Stimulated activated CD4-positive, alpha-beta T cell treated with anti-CD3 and anti-CD28 coated beads, Interleukin-12 subunit alpha, Interleukin-12 subunit beta, amount 100 ng/mL, for 24 hours (primary cell): ENCODE measurements at places on chromosomes 4 and X.

DNA sequence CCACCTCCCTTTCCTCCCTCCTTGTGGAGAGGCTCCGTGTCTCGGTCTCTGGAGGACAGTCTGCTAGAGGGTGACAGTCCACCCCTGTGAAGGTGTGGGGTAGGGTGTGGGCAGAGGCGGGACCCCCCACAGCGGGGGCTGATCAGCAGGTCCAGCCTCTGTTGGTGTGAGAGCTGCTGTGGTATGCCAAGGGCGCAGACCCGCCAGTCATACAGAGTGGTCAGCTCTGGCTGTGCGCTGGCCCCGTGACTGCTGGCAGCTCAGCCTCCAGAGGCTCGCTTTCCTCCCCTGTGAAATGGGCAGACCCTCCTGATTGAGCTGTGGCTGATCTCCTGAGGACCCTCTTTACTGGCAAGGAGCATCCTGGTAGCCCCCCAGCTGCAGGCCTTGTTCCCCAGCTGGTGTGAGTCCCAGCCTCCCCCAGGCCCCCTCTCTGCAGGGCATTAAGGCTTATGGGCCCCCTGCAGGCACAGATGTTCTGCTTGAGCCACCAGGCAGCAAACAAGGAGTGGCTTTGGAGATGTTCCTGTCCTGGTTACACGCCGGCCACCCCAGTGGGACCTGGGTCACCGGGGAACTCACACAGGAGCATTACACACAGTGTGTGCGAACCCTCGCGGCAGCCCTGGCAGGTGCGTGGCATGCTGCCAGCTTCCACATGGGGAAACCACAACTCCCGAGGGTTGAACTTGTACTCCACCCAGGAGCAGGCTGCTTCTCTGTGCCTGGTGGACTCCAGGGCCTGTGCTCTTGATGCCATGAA is 76.8 kb downstream of the PPP2R2C start:
- no peak for DNase-seq

GRCh38 chr4:114366368-114366767 is 232.2 kb upstream of the UGT8 start:
- DNase-seq = no peak

DNA sequence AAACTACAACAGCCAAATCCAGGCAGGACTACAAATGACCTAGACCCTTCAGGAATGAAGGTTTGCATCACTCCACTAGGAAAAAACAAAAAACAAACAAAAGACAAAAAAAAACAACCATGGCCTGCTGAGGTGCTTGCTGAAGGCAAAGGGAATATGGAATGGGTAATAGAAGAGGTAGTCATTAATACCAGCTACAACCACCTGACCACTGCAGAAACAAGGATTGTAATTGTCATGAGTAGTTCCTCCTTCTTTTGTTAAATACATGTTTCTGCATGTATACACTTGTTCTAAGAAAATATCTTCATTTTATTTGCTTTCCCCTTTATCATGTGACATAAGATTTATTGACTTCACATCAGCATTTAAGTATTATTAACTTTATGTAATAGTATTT is 409.8 kb upstream of the GRID2 start:
- no peak for DNase-seq

DNA sequence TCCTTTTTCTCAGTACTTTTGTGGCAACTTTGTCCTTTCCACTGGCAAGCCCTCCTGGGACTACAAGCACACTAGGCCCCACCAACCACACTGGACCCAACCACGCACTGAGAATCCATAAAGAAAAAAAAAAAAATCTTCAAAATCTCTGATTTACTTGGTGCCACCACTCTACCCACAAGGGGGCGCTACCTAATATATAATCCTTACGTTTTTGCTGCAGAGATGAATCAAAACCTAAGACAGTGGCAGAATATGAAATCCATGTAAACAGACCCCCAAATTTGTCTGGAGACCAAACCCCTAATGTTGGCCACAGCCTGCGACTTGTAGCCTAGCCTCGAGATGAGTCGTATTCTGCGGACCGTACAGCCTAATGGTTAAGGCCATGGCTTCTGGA is 63.5 kb upstream of the ARHGAP36 start:
- DNase-seq = no peak

DNA sequence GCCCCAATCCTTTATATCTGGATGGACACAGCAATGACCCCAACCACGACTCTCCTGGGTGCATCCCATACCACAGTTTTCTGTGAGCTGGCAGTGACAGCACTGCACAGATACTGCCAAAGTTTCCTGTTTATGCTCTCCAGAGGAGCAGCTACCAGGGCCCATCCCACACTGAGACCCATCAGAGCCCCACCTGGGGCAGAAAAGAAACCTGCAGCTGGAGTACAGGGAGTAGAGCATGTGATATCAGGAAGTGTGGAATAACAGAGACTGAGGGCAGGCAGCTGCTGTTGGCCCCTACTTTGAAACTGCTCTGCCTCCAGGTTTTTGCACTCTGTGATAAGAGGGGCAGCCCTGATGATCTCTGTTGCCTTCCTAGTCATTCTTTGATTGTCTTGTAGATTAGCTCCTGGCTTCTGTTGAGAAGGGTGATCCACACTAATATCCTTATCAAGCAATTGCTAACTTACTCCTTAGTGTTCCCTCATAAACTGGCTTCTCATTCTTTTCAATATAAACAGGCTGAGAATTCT is 526.3 kb upstream of the TECRL start:
- DNase-seq = no peak

- no peak for DNase-seq
Measured at GRCh38 chr4:147776716-147777115, 44.8 kb downstream of the ARHGAP10 start.

DNA sequence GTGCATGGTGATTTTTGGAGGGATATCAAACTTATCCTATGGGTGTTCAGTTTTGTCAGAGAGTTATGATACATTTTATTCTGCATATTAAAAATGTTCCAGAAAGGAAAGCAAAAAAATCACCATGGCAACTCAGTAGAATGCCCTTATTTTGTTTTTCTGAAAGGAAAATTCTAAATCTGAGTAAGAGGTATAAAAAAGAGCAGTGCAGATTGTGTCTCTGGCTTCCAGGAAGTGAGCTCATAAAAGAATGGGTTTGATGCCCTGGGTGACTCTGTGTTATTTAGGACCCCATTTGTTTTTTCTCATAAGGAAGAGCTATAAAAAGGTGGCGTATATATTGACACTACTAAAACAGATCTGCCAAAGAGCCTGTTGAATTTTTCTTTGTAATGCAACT is 128.8 kb downstream of the UCHL1 start:
- DNase-seq = no peak

DNA sequence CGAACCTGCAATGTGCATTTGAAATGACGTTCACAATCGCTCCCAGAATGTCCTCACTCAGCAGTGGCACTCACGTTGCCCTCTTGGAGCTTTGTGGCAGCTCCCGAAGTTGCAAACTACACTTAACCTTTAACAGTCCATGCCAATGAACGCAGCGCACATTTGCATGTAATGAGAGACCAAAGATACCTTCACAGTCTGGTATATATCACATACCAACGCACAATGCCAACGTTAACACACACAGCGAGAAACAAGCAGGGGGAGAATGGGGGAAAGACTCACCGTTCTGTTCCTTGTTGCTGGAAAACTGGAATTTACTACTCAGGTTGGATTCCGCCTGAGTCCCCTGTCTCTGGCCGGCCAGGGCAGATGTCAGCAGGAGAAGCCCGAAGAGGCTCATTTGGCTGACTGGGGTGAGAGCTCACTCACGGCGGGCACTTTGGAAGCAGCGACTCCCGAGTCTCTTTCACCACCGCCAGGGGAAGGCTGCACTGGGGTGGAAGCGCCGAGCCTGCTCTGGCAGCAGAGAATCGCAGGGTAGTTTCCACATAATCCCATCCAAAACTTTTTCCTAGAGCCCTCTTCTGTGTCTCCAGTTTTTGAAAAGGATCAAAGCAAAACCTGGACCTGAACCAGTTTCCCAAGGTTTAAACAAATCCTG is 966 bp downstream of the PDGFC start:
- DNase-seq = no peak

DNA sequence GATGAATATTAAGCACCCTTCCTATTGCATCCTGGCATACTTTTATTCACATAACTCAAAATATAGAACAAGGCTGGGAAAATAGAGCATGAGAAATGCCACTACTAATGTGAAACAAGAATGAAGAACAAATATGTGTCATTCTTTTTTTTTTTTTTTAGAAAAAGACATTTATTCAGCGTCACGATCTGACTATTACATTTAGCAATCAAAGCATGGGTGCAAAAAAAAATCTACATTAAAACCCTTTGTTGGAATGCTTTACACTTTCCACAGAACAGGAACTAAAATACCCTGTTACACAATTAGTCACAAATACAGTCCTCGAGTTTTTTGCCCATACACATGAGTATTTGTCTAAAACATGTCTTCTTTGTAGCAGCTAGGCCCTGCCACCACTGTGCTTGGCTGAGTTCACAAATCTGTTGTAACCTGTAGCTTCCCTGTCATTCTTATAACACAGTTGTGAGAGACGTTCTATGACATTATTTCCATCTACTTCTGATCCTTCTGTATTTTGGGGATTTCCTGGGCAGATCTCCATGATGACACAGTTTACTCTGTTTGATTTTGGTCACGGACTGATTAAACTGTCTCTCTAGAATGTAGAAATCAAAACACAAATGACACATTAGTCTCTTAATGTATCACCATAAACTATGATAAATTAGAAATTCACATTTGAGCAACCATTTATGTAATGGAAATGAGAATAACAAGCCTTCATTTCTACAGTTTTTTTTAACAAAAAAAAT is 9.4 kb upstream of the TET2 start:
- DNase-seq = no peak

- no peak for DNase-seq
Measured at GRCh38 chr4:8746523-8747466, 124.8 kb downstream of the HMX1 start.

- DNase-seq = no peak
Measured at GRCh38 chr4:58144721-58145120, 1034.5 kb upstream of the IGFBP7 start.

GRCh38 chrX:35442421-35442820 is 355.7 kb upstream of the MAGEB16 start:
- DNase-seq = no peak

DNA sequence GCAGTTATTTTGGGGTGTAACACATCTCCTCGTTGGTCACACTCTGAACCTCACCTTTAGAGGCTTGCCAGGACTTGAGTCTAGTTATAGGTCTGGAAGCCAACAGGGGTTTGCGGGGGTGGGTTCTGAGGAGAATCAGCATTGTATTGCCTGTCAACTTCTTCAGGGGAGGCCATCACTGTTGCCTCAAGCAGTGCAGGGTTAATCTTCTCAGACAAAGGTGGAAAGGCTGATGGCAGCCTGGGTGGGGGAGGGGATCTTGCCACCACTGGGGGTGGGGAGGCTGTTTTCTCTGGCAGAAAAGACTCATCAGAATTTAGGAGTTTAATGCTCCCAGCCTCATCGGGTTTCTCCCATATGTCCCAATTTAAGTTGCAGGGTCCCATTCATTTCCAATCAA is 387.8 kb downstream of the PRR32 start:
- DNase-seq = no peak

DNA sequence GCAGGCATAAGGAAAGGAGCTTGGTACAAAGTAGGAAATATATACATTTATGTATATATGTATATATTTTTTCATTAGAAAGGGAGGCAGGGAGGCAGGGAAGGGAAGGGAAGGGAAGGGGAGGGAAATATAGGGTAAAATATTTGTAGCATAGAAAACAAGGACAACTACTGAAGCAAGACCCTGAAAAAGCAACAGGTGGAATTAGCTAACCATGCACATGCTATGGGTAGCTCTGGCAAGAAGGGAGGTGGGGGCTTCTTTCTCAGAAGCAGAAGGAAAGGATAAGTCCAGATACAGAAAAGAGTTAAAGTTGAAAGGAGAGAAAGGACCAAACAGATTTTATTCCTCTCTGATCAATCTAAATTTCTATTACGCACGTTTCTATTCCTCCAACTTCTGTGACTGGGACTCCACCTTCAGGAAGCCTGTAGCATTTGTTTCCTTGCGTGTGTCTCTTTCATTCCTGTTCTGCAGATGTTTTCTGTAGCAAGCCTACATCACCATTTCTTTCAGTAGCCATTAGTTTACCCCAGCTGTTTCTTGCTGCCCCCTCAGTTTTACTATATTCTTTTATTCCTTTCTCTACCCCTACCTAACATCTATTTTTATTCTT is 82.9 kb downstream of the OR13H1 start:
- DNase-seq = no peak

DNA sequence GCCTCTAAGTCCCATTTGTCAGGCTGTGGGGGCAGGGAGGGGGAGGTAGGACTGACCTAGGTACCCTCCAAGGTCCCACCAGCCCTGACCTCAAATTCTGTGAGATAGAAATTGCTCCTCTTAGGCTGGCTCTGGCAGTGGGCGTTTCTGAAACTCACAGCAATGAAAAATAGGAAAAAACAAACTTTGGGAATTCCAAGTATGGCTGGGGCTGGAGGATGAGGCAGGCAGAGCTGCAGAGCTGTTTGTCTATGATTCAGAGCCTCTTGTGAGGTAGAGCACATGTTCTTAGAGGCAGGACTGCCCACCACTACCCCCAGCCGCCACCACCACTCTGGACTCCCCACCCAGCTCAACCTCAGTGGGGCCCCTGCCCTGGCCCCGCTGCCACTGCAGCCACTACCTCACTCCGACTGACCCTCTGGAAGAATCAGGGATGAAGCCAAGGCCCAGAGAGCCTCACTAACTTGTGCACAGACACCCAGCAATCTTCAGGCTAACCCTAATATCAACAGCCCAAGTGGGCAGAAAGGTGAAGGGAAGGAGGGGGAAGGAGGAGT is 98.2 kb downstream of the PJA1 start:
- DNase-seq = no peak

GRCh38 chr4:81136161-81136905 is 78.7 kb downstream of the PRKG2 start:
- no peak for DNase-seq

GRCh38 chr4:124433500-124433899 is 279.0 kb downstream of the ANKRD50 start:
- DNase-seq = no peak

GRCh38 chr4:35511851-35512250 is 732.5 kb downstream of the ARAP2 start:
- no peak for DNase-seq

- DNase-seq = no peak
Measured at GRCh38 chr4:1490654-1491327, 84.5 kb upstream of the NKX1-1 start.

- DNase-seq = no peak
Measured at GRCh38 chrX:1486749-1487361, 34.1 kb upstream of the ASMTL start.

DNA sequence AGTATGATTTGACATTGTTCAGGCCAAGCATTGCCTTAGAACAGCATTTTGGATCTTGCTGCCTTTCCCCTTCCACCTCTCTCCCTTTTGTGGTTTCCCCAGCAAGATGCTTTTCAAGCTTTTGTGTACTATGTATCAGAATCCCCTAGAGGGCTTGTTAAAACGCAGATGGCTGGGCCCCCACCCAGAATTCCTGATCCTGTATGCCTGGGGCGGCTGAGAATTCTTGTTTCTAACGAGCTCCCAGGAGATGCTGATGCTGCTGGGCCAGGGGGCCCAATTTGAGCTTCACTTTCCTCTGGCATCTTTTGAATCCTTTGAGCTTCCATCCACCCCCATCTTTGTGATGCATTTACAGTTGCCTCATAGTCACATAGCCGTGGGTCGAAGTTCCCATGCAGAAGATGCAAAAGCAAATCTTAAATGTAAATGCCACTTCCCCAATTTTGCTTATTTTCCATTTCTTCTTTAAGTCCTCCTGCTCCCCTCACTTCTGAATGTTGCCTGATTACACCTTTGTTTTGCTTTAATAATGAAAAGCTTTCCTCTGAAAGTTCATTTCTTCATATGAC is 18.5 kb downstream of the HCCS start:
- no peak for DNase-seq
